ENCODE measurements at places on chromosomes 3 and 15.

- no peak for DNase-seq
These were observed 1.4 kb downstream of the CLK3 start for GRCh38 chr15:74616996-74617395.

DNA sequence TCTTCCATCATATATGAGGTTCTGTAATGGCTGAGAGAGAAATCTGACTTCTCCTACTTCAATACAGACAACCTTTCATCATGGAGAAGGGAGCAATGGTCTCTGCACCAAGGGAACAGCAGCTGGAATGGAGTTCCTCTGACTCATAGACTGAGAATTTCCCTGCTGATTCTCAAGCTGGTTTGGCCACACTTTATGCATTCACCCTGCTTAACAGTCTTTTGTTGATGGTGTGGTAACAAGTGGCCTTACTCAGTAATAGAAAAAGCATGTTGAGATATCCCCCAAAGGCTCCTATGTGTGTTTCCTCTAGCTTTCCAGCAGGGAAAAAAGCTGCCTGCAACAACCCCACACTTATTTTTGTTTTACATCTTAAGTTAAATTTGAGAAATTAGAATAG is 138.1 kb downstream of the GREM1 start:
- no peak for DNase-seq

DNA sequence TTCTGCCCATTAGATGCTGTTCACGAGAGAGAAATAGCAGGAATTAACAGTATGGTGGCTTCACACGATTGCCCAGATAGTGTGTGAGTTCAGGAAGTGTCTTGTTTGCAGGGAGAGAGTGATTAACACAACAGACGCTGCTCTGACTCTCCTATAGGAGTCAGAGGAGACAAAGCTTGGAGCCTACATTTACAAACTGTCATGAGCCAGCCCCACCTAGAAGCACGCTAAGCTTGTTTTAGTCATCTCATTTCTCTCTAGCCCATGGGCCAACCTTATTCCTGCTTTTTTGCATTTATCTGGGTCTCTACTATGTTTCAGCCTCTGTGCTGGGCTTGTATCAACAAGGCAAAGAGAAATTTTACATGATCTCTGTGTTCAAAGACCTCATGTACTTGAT is 128.3 kb upstream of the BFSP2 start:
- DNase-seq, result no peak

- no peak for DNase-seq
These were observed 9.2 kb upstream of the SSR3 start for GRCh38 chr3:156563900-156564682.

- no peak for DNase-seq
These were observed 20.2 kb downstream of the LRIG1 start for GRCh38 chr3:66480666-66481065.

DNA sequence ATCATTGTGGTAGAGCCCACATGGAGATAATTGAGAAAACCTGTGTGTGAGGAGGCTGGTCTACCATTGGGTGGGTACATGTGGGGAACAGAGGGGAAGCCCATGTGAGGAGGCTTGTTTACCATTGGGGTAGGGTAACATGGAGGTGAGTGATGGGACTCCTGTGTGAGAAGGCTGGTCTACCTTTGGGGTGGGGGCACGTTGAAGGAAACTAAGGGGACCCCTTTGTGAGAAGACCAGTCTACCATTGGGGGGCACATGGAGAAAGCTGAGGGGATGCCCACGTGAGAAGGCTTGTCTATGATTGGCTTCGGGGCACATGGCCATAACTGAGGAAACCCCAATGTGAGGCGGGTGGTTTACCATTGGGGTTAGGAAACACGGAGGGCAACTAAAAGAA is 158.5 kb downstream of the FBLN2 start:
- no peak for DNase-seq

DNA sequence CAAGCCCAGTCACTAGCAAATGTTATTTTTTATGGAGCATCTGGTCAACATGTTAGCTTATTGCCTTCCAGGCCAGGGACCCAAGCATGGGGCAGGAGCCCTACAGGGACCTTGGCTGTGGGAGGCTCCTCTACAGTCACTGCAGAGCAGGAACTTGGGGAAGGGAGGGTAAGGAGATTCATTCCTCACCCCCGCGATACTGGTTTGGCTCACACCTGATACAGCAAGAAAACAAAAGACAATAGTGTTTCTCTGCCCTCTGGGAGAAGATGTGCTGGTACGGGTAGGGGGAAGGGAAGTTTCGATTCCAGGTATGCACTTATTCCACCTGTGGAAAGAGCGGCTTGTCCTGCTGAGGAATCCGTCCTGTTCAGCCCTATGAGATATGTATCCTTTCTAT is 77.6 kb downstream of the SLC12A8 start:
- DNase-seq, result no peak

GRCh38 chr3:172546105-172546504 is 22.9 kb upstream of the TNFSF10 start:
- no peak for DNase-seq

GRCh38 chr3:21620511-21621155 is 130.4 kb downstream of the ZNF385D start:
- no peak for DNase-seq

DNA sequence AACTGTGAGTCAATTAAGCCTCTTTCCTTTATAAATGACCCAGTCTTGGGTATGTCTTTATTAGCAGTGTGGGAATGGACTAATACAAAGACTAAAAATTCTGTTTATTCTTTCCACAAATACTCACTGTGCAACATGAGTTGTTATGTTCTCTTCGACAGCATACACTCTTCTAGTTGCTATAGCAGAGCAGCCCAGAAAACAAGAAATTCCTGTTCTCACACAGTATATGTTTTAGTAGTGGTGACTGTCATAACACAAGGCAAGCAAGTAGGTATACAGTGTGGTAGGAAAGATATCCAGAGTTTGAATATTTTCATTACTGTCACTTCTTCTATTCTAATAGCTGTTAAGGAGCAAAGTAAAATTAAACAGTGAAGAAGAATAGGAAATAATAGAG is 453.3 kb downstream of the ROBO1 start:
- DNase-seq, result no peak

DNA sequence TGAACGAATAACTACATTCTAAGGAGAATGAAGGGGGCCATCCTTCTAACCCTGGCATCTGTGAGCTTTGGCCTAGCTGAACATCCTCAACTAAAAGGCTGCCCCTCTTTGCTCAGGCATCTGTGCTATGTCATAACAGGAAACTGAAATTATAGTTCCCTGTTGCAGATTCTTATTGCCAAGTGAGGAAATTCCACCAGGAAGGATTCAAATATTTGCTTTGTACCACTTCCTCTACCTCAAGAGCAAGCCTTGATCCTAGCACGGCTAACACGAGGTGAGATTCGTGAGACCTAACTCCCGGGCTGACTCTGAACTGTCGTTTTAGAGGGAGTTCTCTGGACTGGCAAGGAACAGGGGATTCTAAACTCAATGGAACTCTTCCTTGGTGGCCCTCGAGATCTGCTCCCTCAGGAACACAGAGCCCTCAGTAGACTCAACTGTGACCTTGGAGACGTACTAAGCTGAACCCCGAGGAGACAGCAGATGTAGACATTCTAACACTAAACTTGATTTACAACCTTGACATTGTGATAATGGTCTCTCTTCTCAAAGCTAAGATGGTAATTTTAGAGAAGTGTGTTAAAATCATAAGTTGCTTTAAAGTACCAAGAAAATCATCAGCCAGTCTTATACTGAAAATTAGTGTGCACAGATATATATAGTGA is 4.2 kb downstream of the SPG21 start:
- DNase-seq, result no peak

GRCh38 chr15:92958105-92958504 is 58.0 kb downstream of the CHD2 start:
- no peak for DNase-seq

GRCh38 chr3:40843851-40844548 is 319.2 kb downstream of the ZNF621 start:
- no peak for DNase-seq

- no peak for DNase-seq
These were observed 22.5 kb downstream of the MAP2K5 start for GRCh38 chr15:67564968-67565345.

- DNase-seq, result no peak
These were observed 312.7 kb downstream of the TLE3 start for GRCh38 chr15:69784798-69785566.

DNA sequence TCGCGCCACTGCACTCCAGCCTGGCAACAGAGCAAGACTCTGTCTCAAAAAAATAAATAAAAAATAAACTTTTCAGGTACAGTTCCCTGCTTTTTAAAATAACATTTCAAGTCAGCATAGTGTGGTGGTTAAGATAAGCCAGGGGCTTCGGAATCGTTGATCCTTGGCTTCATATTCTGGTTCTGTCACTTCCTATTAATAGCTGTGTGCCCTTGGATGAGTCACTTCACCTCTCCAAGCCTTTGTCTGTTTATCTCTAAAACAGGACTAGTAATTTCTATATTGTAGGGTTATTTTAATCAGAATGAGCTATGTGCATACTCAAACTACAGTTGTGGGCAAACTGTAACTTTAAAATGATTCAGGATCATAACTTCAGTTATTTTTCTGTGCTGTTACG is 53.8 kb upstream of the SENP5 start:
- DNase-seq, result no peak

DNA sequence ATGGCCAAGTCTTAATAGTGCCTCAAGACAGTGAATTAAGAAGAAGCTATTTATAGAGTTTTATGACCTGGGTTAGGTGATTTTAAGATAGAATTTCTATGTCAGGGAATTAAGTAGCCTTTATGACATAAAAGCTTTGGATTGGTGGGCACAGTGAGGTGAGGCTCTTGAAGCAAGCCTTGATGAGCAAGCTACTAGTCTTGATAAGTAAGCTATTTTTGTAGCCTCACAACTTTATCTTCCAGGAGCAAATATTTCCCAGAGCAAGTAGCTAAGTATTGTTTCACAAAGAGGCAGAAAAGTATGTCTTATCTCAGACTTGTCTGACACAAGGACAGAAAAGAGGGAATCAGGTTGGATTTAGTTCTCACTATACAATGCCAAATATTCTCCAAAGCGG is 491.7 kb upstream of the RASGRP1 start:
- DNase-seq, result no peak

DNA sequence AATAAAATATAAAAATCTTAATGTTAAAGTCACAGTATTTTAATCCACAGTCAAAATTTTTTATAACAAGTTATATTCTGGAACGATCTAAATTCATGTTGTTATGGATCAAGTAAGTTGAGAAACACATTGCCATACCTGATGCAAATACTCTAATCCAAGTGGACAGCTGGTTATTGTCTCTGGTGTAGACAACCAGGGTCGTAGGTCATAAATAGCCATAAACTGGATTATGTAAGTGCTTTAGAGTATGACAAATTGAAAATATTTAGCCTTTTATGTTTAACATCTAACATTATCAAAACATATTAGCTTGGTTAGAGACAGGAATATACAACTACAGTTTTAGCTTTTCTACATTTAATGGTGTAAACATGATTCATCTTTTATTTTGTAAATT is 53.0 kb downstream of the PLSCR2 start:
- no peak for DNase-seq

- DNase-seq, result no peak
These were observed 39.9 kb upstream of the ARHGEF26 start for GRCh38 chr3:154081305-154081704.

GRCh38 chr3:99656624-99657023 is 18.2 kb downstream of the COL8A1 start:
- DNase-seq, result no peak

GRCh38 chr3:181008796-181009195 is 19.3 kb upstream of the DNAJC19 start:
- no peak for DNase-seq

- no peak for DNase-seq
These were observed 36.9 kb upstream of the FSIP1 start for GRCh38 chr15:39819533-39819932.

All from neuronal stem cell (in vitro differentiated cells).